ENCODE measurements at places on chromosomes 7 and 10.
A peak's percentile ranks its signal among the peaks of the same experiment; 100 is the strongest.

- H3K27ac ChIP-seq = no peak overlapping the region
- no peaks in the 10 kb centered on the region for H3K27me3 ChIP-seq
- DNase-seq = no peak
- H3K4me1 ChIP-seq = no peaks in the 10 kb centered on the region
- no peaks in the 10 kb centered on the region for H3K36me3 ChIP-seq
These were observed 694.5 kb downstream of the LRMDA start for GRCh38 chr10:76125900-76126299.

DNA sequence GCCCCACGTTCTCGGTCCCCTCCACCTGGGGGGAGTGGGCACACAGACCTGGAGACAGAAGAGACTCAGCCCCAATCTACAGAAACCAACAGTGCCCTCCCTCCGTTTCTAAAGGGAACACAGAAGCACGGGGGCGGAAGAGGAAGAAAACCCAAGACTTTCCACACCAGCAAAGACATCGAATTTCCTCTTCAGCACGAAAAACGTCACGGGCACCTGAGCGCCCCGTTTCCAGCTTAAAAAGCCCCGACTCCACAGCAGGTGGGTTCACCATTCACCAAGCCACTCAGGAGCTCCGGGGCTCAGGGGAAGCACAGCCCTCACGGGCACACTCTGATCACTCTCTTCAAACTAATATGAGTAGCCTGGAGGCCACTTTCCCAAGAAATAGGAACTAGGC, 19.6 kb downstream of the NUDT1 start:
- H3K27ac ChIP-seq = peak overlapping the region; percentile 14
- no peak for DNase-seq
- H3K4me1 ChIP-seq = no peaks in the 10 kb centered on the region
- H3K36me3 ChIP-seq = no peaks in the 10 kb centered on the region
- H3K27me3 ChIP-seq = no peaks in the 10 kb centered on the region

- no peaks in the 10 kb centered on the region for H3K27me3 ChIP-seq
These were observed 20.7 kb upstream of the KMT2E start for GRCh38 chr7:104993217-104993862.

GRCh38 chr10:122311051-122311410, 39.9 kb downstream of the BTBD16 start:
- H3K27ac ChIP-seq = no peak overlapping the region
- peaks cover 4% of the 10 kb centered on the region for H3K4me1 ChIP-seq
- no peaks in the 10 kb centered on the region for H3K27me3 ChIP-seq

DNA sequence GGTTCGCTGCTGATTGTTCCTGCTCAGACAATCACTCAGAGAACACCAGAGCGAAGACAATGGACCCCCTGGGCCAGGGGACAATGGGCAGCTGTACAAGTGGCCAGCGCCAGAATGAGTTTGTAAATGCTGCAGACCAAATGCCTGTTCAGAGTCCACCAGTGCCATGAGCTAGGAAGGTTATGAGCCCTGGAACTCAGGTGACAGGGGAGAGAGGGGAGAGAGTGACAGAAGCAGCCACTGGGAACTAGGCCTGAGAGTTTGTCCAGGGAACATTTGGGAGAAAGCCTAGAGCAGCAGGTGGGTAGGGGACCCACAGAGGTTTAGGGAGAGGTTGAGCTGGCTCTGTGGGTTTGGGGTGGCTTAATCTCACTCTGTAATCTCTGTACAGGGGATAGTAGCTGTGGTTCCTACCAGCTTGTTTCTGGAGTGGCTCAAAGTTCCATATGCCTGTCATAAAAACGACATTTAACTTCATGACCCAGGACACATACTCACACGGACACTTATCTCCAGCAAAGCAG, 60.4 kb downstream of the C10orf105 start:
- no peak for DNase-seq
- no peak overlapping the region for H3K4me3 ChIP-seq
- no peaks in the 10 kb centered on the region for H3K36me3 ChIP-seq

GRCh38 chr10:128048819-128049210, 77.4 kb downstream of the MKI67 start:
- H3K27ac ChIP-seq = peak overlapping the region; percentile 92
- no peaks in the 10 kb centered on the region for H3K4me1 ChIP-seq
- DNase-seq = no peak

DNA sequence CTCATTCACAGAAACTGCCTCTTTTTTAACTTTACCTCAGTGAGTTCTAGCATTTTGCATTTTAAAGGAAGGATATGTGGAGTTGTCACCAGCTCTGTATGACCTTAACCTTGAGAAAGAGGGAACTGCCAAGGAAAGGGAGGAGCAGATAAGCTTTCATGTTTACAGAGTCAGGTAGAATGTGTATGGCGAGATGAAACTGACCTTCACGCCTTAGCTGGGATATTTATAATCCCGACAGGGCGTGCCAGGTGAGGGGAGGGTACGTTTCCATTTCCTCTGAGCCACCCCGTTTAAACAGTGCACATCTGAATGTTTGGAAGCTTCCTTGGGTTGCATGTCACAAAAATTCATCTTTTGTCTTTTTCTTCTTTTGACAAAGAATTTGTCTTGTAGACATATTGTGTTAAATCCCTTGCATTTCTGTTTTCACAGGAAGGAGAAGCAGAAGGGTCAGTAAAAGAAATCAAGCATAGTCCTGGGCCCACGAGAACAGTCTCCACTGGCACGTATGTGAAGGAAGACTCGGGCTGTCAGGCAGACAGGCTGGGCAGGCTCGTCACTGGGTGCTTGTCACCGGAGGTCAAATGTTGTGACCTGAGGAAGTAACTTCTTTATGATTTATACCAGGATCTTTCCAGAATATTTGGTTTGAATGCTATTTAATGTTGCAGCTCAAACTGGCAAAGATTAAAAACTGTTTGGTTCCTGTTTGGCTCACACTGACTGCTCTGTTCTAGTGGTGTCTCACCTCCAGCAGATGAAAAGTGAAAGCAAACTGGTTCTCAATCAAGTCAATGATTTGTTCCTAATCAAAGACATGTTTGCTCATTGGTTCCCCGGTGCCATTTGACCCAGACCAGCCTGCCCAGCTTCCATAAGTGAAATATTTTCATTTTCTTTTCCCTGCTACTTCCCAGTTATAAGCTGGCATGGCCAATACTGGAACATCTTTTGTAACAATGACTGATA, 16.2 kb downstream of the OPTN start:
- no peaks in the 10 kb centered on the region for H3K27me3 ChIP-seq
- no peak for DNase-seq
- H3K27ac ChIP-seq = peak overlapping the region; percentile 57
- H3K36me3 ChIP-seq = no peaks in the 10 kb centered on the region
- H3K4me1 ChIP-seq = no peaks in the 10 kb centered on the region
- H3K4me3 ChIP-seq = no peak overlapping the region

DNA sequence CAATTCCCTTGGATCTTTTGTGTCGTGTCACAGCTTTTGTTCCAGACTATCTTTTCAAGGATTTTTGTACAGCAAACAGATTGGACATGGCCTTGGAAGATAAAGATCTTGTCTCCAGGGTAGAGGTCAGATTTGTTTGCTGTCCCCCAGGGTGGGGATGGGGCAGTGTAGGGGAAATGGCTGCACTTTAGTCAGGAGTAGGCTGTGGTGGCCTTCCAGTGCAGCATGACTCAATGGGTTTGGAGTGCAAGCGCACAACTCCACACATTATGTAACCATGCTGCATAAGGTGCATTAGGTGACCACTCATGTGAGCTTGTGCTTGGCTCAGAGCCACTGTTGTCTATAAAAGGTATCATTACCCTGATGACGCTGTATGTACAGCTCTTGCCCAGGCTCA, 23.9 kb upstream of the ADAMTS14 start:
- no peaks in the 10 kb centered on the region for H3K36me3 ChIP-seq
- no peak overlapping the region for H3K27ac ChIP-seq
- no peaks in the 10 kb centered on the region for H3K27me3 ChIP-seq
- no peak overlapping the region for H3K4me3 ChIP-seq
- no peak for DNase-seq
- no peaks in the 10 kb centered on the region for H3K4me1 ChIP-seq

- H3K27me3 ChIP-seq = no peaks in the 10 kb centered on the region
- no peak for DNase-seq
- H3K27ac ChIP-seq = no peak overlapping the region
- no peaks in the 10 kb centered on the region for H3K36me3 ChIP-seq
These were observed 607.2 kb upstream of the MGMT start for GRCh38 chr10:128859738-128860386.

- no peaks in the 10 kb centered on the region for H3K4me1 ChIP-seq
- no peak overlapping the region for H3K4me3 ChIP-seq
- H3K27ac ChIP-seq = no peak overlapping the region
- H3K36me3 ChIP-seq = no peaks in the 10 kb centered on the region
- H3K27me3 ChIP-seq = no peaks in the 10 kb centered on the region
These were observed 330.8 kb downstream of the PTEN start for GRCh38 chr10:88194041-88194887.

DNA sequence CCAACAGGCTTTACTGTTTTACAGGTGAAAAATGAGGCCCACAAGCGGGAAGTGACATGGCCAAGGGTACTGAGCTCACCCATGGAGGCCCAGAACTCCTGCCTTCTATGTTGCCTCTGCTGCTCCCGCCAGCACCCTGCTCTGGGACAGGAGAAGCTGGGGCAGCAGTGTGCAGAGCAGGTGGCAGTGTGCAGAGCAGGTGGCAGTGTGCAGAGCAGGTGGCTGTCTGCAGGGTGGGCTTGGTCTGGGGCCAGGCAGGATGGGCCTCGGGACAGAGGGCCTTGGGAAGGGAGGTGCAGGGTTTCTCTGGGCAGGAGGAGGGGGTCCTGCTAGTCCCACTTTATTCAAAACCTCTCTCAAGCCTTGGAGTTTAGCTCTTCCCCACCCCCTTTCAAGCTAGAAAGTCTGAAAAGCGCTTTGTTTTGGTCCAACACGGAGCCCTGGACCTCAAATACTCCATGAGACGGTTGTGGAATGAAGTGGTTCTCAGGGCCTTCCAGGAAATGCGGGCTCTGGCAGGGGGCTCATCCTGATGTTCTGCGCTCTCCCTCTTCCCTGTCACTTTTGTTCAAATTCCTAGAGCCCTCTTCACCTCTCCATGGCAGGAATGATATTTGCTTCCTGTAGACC, 26.8 kb downstream of the TSPAN15 start:
- no peak overlapping the region for H3K4me3 ChIP-seq
- DNase-seq = no peak
- no peaks in the 10 kb centered on the region for H3K4me1 ChIP-seq
- no peak overlapping the region for H3K27ac ChIP-seq

- DNase-seq = no peak
- no peaks in the 10 kb centered on the region for H3K27me3 ChIP-seq
- H3K27ac ChIP-seq = peak overlapping the region; percentile 27
- no peaks in the 10 kb centered on the region for H3K4me1 ChIP-seq
- H3K36me3 ChIP-seq = no peaks in the 10 kb centered on the region
These were observed 593 bp upstream of the ADRA2A start for GRCh38 chr10:111076191-111076681.

- H3K36me3 ChIP-seq = no peaks in the 10 kb centered on the region
- H3K27me3 ChIP-seq = peaks cover 9% of the 10 kb centered on the region
- H3K4me1 ChIP-seq = peaks cover 33% of the 10 kb centered on the region
- H3K27ac ChIP-seq = no peak within 1 kb of the TSS
- H3K4me3 ChIP-seq = peak within 1 kb of the TSS; percentile 57
These were observed at the start of gene PAX2 for GRCh38 chr10:100744987-100745881. Gene PAX2 (plus strand): TSS chr10:100745582. CDS start chr10:100746261, 679 bp downstream.

DNA sequence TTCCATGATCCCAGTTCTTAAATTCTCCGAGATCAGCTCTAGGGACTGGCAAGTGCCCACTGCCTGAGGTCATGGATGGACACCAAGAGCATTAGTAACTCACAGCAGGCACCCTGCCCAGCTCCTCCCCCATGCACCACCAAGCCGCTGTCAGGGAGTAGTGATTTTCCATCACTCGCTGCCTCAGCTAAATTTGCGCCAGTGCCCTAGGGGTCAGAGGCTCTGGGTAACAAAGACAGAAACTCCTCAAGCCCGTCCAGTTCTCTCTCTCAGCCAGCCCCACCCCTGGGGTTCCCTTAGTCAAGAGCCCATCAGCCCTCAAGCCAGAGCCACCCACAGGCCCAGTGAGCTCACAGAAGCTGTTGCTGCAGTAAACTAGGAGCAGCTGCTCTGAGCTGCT, 30.0 kb downstream of the PAX2 start:
- DNase-seq = no peak
- H3K36me3 ChIP-seq = no peaks in the 10 kb centered on the region
- no peak overlapping the region for H3K27ac ChIP-seq
- no peaks in the 10 kb centered on the region for H3K4me1 ChIP-seq
- H3K4me3 ChIP-seq = no peak overlapping the region

- H3K27me3 ChIP-seq = peaks cover 34% of the 10 kb centered on the region
- H3K4me1 ChIP-seq = no peaks in the 10 kb centered on the region
- no peak overlapping the region for H3K4me3 ChIP-seq
- no peaks in the 10 kb centered on the region for H3K36me3 ChIP-seq
These were observed 46.1 kb upstream of the SLF2 start for GRCh38 chr10:100866575-100867098.

- H3K27me3 ChIP-seq = no peaks in the 10 kb centered on the region
- no peaks in the 10 kb centered on the region for H3K4me1 ChIP-seq
- no peak overlapping the region for H3K4me3 ChIP-seq
- no peaks in the 10 kb centered on the region for H3K36me3 ChIP-seq
These were observed 93.3 kb upstream of the GDF10 start for GRCh38 chr10:47206449-47207280.

DNA sequence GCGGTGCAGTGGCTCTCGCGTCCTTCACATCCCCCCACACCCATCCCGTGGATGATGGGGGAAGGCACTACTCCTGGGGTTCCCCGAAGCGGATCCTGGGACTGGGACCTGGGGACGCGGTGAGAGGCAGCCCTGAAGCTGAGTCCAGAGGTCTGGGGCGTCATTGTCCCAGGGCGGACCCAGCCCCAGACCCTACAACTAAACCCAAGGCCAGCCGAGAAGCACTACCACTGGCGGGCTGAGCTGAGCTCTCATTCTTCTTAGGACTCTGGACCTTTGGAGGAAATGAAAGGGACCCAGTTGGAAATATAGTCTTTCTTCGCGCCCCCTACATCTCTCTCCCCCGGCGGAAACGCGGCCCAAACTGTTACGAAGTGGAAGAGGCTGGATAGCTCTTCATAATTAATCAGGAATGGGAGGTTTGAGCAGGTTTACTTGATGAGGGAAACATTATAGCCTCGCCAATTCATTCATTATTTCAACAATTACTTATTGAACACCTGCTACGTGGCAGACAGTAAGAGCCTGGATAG, 389 bp upstream of the FBXL15 start:
- H3K36me3 ChIP-seq = no peaks in the 10 kb centered on the region
- H3K4me3 ChIP-seq = peak overlapping the region; percentile 94
- H3K4me1 ChIP-seq = peaks cover 11% of the 10 kb centered on the region

DNA sequence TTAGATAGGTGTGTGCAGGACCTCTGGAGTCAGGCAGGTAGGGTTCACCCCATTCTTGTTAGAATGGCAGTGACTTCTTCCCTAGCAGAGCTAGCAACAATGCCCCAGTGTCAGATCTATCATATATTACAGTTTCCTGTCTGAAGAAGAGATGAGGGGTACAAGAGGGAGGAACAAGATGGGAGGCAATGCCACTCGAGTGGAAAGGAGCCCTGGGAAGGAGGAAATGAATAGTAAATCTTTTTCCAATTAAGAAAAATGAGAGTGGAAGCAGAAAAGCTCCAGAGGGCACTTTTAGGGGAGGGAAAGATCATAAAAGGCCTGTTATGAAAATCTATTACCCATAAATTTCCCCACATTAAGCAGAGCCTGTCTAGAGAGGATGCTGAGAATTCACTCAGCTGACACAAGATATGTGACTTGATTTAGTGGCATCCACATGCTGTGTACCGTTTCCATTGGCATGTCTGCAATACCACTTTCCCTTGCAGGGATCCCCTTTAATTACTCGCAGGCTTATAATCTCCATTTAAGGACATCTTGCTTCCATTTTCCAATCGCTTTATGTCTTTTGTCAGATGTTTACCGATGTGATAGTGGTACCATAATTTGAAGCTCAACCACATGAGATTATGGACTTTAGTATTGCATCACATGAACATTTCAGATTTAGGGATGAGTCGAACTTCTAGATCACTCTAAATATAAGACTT, 70.0 kb upstream of the AGBL3 start:
- H3K36me3 ChIP-seq = no peaks in the 10 kb centered on the region
- DNase-seq = no peak
- H3K27ac ChIP-seq = no peak overlapping the region
- H3K27me3 ChIP-seq = no peaks in the 10 kb centered on the region
- H3K4me3 ChIP-seq = no peak overlapping the region
- no peaks in the 10 kb centered on the region for H3K4me1 ChIP-seq
